ENCODE measurements at places on chromosomes 13 and 19.

DNA sequence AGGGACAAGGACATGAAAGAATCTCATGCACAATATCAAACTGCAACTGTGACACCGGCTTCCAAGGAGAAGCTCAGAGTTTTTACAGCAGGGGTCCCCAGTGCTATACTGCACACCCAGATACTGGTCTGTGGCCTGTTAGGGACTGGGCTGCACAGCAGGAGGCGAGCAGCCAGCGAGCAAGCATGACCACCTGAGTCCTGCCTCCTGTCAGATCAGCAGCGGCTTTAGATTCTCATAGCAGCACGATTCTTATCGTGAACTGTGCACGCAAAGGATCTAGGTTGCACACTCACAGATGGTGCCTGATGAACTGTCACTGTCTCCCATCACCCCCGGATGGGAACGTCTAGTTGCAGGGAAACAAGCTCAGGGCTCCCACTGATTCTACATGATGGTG, 13.1 kb upstream of the CD22 start:
- DNase-seq, result no peak

GRCh38 chr19:28914173-28914572, 298.8 kb downstream of the UQCRFS1 start:
- no peak for DNase-seq

DNA sequence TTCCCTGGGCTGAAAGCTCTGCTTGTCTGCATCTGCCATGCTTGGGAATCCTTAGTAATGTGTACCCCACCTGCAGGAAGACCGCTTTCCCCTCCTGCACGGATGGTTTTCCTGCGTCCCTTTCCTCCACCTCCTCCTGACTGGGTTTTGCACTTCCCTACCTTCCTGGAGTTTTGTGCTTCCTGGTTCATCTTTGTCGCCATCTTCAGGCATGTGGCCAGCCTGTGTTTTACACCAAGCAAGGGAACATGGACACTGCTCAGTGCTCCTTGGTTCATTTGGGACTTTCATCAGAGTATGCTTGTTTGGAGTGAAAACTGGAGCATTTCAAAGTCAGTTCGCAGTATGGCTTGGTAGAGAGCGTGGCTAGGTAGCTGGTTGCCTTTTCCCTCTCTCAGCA, 30.7 kb downstream of the ERICH6B start:
- no peak for DNase-seq

DNA sequence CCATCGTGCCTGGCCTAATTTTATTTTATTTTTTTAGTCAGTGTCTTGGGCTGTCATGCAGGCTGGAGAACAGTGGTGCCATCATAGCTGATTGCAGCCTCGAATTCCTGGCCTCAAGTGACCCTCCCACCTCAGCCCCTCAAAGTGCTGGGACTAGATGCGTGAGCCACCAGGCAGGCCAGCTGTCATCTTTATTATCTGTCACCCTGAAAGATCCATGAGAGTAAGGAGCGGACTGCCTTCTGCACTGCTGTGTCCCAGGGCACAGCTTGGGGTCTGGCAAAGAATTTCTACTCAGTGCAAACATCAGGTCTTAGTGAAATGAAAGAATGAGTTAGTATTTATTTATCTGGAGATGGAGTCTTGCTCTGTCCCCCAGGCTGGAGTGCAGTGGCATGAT, 9.5 kb upstream of the TLE5 start:
- DNase-seq, result no peak

DNA sequence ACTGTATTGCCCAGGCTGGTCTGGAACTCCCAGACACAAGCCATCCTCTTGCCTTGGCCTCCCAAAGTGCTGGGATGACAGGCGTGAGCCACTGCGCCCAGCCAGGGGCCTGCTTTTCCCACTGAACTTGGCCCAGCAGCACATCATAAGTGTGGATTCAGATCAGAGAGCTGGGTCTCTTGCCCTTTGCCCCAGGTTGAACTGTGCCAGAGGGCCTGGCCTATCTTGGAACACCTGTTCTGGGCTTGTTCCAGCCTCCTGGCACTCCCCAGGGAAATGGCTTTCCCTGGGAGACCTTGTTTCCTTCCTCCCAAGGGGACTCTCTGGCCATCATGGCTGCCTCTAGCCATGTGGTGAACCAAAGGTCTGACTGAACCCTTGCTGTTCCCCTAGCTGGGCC, 3.4 kb downstream of the CC2D1A start:
- no peak for DNase-seq

DNA sequence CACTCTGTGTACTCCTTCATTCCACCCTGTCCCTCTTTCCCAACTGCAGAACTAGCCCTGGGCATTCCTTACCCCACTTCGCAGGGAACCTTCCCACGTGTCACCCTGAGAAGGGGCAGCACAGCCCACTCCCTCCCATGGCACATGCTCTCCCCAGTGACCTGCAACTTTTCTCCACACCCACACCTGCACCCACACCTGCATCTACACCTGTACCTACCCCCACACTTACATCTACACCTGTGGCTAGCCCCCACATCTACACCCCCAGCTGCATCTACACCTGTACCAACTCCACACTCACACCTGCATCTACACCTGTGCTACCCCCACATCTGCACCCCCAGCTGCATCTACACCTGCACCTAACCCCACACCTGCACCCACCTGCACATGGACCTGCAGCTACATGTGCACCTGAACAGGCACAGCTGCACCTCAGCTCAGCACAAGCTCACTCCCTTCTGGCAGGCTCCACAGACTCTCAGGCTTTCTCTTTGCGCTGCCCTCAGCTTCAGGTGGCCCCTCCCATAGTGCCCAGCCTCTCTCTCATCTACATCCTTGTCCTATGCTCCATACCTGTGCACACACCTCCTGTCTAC, 234.1 kb downstream of the TUBA3C start:
- DNase-seq, result no peak

Data from suppressor macrophage treated with lipopolysaccharide for 4 hours (primary cell).